ENCODE measurements at places on chromosomes 16 and 17. TPM values are rescaled to one million over a fixed set of nuclear protein-coding genes. Genes with fewer than 3 reads are reported as not detected.

DNA sequence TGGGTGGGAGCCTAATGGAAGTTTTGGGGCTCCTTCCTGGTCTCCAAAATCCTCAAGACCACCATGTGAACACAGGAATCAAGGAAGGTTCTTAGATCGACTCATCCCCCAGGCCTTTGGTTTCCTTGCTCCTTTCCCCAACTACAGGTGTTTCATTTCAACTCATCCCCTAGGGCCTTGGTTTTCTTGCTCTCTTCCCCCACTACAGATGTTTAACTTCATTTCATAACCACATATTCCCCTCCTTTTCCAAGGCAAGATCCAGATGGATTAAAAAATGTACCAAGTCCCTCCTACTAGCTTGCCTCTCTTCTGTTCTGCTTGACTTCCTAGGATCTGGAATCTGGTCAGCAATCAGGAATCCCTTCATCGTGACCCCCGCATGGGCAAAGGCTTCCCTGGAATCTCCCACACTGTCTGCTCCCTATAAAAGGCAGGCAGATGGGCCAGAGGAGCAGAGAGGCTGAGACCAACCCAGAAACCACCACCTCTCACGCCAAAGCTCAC is at the start of gene CCL11:
CCL11 (plus strand) TSS at position 457 of the 507 bp plus-strand sequence. CDS start 67 bp downstream, outside the sequence.
- DNase-seq, result no peak

DNA sequence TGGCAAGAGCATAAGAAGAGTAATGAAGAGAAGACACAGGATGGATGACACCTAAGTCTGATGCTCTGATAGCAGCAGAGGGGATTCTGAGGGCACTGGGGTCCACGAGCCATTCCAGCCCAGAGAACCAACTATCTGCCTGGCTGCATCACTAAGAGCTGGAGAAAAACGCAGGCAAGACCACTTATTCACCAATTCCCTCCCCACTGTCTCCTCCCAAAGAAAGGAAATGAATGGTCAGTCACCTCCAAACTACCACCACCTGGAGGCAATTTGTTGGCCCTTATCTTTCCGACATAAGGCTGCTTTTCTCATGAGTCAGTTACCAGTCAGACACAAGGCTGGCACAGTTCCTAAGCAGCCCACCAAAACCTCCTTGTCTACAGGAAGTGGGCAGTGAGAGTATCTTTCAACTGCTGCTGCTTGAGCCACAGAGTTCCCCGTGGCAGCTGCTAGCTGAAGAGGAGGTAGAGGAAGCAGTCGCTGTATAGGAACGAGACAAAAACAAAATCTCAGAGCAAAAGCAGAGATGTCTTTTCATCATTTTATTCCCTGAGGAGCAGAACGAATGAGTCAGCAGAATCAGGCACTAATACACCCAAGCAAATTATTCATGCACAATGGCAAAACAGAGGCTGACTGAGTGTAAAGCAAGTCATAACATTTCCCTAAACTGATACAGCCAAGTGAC is 111.1 kb downstream of the SMG6 start:
- peak; percentile 100 for DNase-seq

- peak; percentile 61 for DNase-seq
Measured at GRCh38 chr16:73126525-73126853, 78.6 kb upstream of the ZFHX3 start.

- DNase-seq, result no peak
Measured at GRCh38 chr17:17750881-17751280, 69.6 kb downstream of the RAI1 start.

The TAOK1 gene
- 100 TPM for total RNA-seq
